ENCODE measurements at places on chromosomes 4 and X.

GRCh38 chrX:130848763-130849162 is 54.2 kb downstream of the ENOX2 start:
- DNase-seq = no peak

GRCh38 chr4:101175896-101176676 is 171.2 kb downstream of the PPP3CA start:
- DNase-seq = no peak

- DNase-seq = peak; percentile 51
Observed at GRCh38 chr4:127134490-127134889, 498.3 kb upstream of the INTU start.

- DNase-seq = no peak
Observed at GRCh38 chr4:116480546-116480945, 604.8 kb downstream of the TRAM1L1 start.

- peak; percentile 17 for DNase-seq
Observed at GRCh38 chr4:11228530-11228929, 200.2 kb downstream of the HS3ST1 start.

- no peak for DNase-seq
Observed at GRCh38 chr4:26145212-26145611, 175.6 kb upstream of the RBPJ start.

- no peak for DNase-seq
Observed at GRCh38 chr4:32697281-32697814, 1977.2 kb downstream of the PCDH7 start.

DNA sequence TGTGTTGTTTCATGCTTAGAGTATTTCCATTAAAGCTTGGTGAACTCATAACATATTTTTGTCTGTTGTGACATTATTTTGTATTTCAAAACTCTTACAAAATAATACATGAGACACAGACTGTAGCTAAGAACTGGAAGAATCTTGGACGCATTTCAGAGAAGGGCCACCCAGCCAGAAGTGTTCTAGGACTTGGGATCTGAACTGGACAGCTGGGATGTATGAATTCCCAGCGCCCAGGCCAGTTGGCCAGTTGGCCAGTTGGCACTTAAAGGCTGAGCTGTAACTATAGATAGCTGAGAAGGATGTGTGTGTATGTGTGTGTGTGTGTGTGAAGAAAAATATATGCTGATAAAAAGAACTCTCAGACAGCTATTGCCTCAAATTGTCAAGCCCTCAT is 193.4 kb upstream of the GPR101 start:
- DNase-seq = no peak

DNA sequence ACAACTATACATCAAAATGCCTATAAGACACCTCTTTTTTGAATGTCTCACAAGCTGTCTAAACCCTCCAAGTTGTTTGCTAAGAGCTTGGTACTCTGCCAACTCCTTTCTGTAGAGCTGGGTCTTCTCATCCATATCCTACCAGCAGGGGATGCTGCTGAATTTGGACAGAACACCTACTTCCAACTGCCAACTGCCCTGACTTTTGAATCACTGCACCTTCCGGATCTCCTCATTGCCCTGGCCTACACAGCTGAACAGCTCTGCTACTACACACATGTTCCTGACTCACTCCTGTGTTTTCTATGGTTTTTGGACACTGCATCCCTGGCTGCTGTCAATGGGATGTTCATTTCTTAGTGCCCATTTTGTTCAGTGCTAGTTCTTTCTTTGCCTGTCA is 18.7 kb downstream of the FAM184B start:
- no peak for DNase-seq

- DNase-seq = no peak
Observed at GRCh38 chr4:6771229-6771671, 11.3 kb upstream of the KIAA0232 start.

GRCh38 chr4:38752372-38752940 is 30.3 kb downstream of the TLR10 start:
- DNase-seq = no peak

DNA sequence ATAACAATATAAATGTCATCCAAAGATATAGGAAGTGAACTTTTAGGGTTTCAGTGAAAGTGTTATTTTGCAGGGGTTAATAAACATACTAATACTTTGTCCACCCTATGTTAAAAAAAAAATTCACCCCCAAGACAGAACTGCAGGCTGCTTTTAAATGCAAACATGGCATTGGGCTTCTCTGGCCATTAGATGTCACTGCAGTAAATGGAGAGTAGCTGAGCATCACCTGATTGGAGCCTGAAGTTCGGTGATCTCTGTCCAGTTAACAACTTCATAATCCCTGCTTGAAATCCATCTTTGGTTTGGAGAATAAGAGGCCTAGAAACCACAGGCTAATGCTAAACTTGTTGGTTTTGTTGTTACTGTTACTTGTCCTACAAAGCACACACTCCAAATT is 18.7 kb downstream of the SLC25A43 start:
- no peak for DNase-seq

DNA sequence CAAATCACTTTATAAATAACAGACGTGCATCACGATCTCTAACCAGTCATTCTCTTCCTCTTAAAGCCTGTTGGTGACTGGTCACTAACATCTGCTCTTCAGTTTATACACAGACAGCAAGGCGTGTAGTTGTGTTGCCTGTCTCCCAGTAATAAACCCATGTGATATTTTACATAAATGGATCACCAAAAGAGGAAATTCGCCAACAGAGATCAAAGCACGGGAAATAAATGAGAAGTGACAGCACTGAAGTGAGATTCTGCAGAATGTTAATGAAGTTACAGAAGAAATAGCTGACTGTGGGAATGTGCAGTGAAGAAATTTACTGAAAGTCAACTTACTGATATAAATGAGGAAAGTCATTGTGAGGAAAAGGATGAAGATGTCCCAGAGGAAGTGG is 47.0 kb downstream of the AFF1 start:
- no peak for DNase-seq

DNA sequence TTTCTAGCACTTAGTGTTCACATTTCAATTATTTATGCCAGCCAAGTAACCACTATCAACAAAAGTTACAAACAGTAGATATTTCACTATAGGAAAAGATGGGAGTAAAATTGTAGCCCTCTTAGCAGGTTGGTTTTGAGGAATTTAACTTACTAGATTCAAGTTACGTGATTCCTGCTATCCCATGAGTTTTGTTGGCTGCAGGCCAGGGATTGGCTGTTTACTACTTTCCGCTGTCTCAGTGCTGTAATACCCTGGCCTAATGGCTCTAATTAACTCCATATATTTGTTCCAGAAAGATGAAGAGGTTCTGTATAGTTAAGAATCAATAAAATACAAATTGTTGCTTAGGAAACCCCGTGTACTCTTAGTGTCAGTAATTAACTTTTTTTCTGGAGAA is 55.5 kb upstream of the MAGED1 start:
- DNase-seq = no peak

GRCh38 chr4:121656269-121656641 is 40.5 kb downstream of the ANXA5 start:
- peak; percentile 15 for DNase-seq

DNA sequence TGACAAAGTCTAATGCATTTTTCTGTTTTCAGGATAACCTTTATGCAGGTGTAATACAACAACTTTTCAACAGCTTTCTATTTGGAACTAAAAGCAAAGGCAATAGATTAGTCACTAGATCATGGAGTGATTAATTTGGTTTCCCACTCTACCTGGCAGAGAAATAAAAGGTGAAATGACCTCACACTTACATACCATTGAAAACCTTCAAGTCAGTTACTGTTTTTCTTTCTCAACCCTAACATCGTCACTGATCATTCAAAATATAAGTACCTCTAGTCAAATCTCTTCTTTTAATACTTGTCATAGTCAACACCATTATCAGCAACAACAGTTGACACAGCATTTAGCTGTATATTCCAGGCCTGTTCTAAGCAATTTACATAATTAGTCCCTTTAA is 85.1 kb upstream of the ZCCHC13 start:
- DNase-seq = no peak

DNA sequence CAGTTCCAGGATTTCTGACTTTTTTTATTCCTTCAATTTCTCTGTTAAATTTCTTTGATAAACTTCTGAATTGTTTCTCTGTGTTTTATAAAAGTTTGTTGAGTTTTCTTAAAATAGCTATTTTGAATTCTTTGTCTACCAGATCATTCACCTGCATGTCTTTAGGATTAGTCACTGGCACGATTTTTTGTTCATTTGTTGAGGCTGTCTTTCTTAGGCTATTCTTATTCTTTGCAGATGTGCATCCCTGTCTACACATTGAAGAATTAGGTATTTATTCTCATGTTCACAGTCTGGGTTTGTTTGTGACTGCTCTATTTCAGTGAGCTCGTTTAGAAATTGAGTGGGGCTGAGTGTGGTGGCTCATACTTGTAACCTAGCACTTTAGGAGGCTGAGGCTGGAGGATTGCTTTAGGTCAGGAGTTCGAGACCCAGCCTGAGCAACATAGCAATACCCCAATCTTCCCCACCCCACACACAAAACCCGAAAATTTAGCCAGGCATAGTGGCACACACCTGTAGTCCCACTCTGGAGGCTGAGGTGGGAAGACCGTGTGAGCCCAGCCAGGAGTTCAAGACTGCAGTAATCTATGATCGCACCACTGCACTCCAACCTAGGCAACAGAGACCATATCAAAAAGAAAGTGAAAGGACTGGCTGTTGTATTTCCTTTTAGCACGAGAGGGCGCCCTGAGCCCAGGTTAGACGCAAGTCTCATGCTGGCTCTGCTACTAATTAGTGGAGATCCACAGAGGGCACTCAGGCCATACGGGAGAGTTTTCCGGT is 42.0 kb downstream of the F8 start:
- DNase-seq = peak; percentile 64

DNA sequence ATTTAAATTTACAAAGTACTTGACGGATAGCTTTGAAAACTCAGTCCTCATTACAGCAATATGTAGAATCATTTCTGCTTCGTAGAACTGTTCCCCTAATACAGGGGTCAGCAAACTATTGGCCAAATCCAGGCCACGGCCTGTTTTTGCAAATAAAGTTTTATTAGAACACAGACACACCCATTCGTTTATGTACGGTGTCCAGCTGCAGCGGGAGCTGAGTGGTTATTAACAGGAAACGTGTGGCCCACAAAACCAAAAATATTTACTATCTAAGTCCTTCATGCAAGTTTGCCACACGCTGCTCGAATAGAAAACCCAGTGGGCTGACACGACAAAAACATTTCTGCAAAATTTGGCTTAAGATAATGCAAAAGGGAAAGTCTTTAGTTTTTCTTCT is 146.5 kb downstream of the AFAP1 start:
- no peak for DNase-seq

DNA sequence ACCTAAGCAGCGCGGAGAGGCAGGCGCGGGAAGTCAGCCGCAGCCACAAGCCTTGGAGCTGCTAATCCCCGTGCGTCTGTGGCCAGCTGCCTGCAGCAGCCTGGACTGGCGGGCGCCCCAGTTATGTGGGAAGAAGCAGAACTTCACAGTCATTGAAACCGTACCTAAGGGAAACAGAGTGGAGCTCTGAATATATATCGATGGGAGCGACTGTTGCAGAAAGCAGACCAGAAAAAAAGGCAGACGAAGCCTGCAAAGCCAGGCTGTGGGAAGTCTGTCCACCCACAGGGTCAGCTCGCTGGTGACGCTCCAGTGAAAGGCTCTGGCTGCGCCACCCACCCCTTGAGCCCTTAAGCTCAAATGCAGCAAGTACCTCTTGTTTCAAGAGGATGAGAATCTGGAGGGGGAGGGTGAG is 24.7 kb downstream of the KCNE5 start:
- DNase-seq = no peak

- no peak for DNase-seq
Observed at GRCh38 chr4:47643845-47644244, 158.8 kb downstream of the ATP10D start.

GRCh38 chrX:111283446-111283845 is 13.2 kb upstream of the CAPN6 start:
- DNase-seq = no peak

- no peak for DNase-seq
Observed at GRCh38 chr4:156858071-156858470, 113.5 kb downstream of the PDGFC start.

GRCh38 chr4:158051401-158052235 is 121.2 kb downstream of the GASK1B start:
- DNase-seq = no peak

DNA sequence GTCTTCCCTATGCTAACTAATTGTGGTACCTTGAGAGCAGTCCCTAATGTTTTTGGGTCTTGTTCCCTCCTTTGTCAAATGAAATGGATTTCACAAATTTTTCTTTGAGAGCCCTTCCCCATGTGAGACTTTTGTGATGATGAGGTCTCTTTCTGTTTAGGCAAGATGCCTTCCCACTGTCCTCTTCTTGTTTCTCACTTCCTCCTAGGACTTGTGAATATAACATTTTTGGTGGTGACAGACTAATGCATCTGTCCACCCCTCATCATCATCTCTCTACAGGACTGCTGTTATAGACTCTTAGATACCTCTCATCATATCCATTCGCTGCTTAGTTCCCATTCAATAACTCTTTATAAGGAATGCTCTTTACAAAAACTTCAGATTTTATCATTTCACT is 8.7 kb upstream of the ANK2 start:
- DNase-seq = no peak

- DNase-seq = no peak
Observed at GRCh38 chrX:7067256-7067655, 80.3 kb upstream of the STS start.

DNA sequence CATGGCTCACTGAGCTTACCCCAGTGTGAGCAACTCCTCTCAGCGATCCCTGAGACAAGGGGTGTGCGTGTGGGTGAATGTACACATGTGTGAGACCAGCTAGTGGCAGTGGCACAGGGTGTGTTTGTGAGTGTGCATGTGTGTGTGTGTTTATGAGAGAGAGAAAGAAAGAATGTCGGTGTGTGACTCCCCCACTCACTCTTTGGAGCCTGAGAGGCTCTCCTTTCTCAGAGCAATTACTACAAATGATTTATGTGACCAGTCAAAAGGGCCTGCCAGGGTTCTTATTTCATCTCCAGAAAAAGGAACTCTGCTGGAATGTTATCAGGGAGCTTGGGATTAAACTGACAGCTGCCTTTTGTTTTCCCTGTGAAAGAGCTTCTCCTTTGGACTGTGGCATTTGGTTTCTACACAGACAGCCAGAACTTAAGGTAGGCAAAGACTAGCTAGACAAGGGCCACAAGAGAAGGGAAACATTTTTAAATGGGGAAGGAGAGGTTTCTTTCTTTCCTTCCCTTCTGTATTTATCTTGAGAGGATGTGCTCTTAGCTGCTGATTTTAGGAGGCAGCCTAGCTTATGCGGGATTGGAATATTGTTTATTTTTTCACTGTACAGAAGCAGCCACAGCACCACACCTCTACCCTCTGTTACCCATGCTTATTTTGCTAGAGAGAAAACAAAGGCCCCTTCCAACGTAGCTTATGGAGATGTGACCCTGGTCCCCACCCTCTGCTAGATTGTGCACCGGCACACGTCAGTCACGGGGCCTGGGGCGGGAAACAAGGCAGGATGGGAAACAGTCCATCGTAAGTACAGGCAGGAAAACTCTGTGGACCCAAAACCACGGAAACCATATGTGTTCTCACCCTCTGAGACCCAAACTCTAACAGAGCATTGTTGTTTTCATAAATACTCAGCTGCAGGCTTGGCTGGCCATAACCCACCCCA is 143.5 kb downstream of the MGST2 start:
- no peak for DNase-seq

- DNase-seq = no peak
Observed at GRCh38 chr4:127624173-127624572, 8.6 kb upstream of the INTU start.

GRCh38 chr4:73446336-73446938 is 10.4 kb downstream of the AFP start:
- peak; percentile 34 for DNase-seq

Data from NCI-H1092 (cell line).